ENCODE measurements at places on chromosomes 7 and 10. TPM values are rescaled to one million over a fixed set of nuclear protein-coding genes. Genes with fewer than 3 reads are reported as not detected.

The GTF2I gene
- total RNA-seq, result 381 TPM

The CRPPA gene
- 4.8 TPM for total RNA-seq

The KIF11 gene
- 70.8 TPM for total RNA-seq

The EFCAB10 gene
- 0.70 TPM for total RNA-seq

The ATP6V1F gene
- 144 TPM for total RNA-seq

DNA sequence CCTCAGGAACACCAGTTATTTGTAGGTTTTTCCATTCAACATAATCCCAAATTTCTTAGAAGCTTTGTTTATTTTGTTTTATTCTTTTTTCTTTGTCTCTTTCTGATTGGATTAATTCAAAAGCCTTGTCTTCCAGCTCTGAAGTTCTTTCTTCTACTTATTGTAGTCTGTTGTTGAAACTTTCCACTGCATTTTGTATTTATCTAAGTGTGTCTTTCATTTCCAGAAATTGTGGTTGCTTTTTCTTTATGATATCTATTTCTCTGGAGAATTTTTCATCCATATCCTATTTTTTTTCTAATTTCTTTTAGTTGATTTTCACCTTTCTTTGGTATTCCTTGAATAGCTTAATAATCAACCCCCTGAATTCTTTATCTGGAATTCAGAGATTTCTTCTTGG lies 58.5 kb downstream of the SLC18A2 start:
- no peak for DNase-seq

GRCh38 chr7:22806752-22807151 lies 15.9 kb downstream of the TOMM7 start:
- no peak for DNase-seq

DNA sequence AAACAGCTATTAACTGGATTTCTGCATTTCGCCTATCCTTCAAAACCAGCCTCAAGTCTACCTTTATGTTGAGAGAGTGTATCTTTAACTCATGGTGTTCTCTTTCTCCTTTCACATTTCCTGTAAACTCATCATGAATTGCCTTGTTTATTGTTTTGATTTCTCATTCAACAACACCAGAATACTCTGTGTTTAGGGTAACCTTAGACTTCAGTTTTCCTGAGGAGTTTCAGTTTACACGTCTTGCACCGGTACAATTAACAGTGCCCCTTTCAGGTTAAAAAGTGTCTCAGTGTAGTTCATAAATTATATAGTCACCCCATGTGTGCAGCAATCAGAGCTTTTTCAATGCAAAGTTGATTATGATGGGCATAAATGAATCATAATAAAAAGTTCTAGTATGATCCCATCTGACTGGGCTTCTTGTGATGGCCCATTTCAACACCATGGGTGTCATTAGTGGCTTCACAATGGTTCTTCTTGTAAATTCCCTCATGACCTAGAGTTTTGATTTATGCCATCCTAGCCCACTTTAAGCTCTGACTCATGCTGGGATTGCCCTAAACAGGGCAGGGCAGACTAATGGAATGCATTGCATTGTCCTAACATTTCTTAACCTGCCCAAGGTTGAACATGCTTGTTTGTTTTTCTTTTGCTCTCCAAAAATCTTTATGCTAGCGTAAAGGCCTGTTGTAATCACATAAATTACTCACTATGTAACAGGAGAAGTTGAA lies 22.0 kb downstream of the ITGB8 start:
- no peak for DNase-seq

DNA sequence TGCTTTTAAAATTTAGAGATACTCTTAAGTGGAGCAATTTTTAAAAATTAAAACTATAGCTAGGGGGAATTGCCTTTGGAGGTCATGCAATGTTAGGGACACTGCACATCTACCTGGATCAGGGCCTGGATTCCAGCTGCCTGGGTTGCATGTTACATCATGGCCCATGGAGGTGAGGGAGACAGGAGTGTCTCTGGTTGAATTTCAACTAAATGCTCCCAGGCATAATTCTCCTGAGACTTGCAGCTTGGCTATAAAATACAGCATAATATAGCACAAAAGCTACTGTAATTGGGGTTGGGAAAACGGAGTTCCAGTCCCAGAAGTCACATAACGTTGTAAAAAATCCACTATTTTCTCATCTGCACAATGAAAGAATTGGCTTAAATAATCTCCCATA lies 782.5 kb downstream of the LRMDA start:
- no peak for DNase-seq

DNA sequence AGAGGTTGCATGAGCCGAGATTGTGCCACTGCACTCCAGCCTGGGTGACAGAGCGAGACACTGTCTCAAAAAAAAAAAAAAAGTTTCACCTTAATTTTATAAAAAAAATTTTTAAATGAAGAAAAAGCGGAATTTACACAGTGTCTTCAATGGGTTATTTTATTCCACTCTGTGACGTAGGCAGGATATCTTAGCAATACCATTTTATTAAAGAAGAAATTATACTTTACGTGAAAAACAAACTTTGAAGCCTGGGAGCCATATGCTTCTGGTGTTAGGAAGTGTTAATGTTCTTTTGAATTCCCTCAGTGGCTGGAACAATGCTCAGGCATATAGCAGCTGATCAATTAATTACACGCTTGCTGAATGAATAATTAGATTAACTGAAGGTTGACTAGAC lies 77.7 kb downstream of the CLEC2L start:
- no peak for DNase-seq

- no peak for DNase-seq
These were observed 67.3 kb upstream of the UCN3 start for GRCh38 chr10:5297466-5297865.

GRCh38 chr10:19158358-19158757 lies 109.8 kb downstream of the MALRD1 start:
- DNase-seq, result no peak

- DNase-seq, result no peak
These were observed 194.7 kb downstream of the BUB3 start for GRCh38 chr10:123348691-123349572.

DNA sequence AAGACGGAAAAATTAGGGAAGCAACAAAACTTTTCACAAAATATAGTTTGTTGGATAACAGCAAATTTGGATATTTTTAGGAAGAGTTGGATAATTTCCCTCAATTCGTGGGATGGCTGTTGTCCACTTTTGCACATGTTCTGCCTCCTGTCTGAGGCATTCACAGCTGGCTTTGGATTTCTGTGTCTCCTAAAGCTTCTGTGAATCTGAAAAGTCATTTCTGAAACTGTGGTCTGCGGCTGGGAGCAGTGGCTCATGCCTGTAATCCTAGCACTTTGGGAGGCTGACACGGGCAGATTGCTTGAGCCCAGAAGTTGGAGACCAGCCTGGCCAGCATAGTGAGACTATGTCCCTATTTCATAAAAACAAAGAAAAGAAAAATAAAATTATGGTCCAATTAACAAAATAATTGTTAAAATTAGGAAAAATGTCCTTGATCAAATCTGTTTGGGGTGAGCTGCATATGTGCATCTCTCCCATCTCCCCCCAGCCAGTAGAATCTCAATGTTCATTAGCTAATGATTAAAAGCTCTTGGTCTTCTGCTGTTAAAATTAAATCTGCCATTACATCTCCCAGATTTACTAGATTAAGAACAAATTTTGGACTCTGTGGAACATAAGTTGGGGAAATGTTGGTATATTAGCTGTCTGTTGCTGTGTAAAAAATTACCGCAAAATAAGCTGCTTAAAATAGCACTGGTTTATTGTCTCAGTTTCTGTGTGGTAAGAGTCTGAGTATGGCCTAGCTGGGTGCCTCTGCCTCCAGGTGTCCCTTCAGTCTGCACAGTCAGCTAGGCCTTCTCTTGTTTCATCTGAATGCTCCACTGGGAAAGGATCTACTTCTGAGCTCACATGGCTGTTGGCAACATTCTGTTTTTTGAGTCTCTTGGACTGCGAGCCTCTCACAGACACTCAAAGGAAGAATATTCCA lies 332.0 kb upstream of the FZD1 start:
- DNase-seq, result no peak

GRCh38 chr10:118488710-118489497 lies 106.5 kb downstream of the PRLHR start:
- DNase-seq, result no peak

GRCh38 chr10:5545011-5545410 lies 20.2 kb downstream of the CALML3 start:
- DNase-seq, result no peak

DNA sequence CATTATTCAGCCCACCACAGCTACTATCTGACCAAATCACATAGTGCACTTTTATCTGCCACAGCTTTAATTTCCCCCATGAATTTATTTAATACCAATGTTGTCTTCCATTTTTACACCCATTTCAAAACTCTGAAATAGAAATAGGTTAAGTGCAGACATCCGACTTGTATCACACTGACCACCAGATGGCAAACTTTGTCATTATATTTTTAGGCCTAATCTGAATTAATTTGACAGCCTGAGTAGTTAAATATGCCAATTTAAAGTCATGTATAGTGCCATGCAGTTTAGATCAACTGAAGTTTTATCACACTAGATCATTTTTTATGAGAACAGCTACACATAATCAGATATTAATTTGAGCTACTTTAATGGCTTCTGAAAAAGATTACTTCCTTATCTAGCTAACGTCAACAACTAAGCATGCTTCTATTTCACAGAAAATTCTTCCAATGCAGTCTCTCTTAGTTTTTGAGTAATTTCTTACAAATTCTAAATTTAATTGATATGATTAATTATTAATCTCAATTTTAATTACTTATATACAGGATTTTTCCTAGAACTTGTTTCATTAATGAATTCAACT lies 566.4 kb downstream of the GFRA1 start:
- DNase-seq, result peak; percentile 4

GRCh38 chr7:75689246-75690099 lies 49.3 kb downstream of the HIP1 start:
- no peak for DNase-seq

GRCh38 chr10:31759124-31759798 lies 169.4 kb downstream of the ARHGAP12 start:
- DNase-seq, result peak; percentile 32

GRCh38 chr10:99711129-99711719 lies 20.7 kb downstream of the COX15 start:
- DNase-seq, result no peak

DNA sequence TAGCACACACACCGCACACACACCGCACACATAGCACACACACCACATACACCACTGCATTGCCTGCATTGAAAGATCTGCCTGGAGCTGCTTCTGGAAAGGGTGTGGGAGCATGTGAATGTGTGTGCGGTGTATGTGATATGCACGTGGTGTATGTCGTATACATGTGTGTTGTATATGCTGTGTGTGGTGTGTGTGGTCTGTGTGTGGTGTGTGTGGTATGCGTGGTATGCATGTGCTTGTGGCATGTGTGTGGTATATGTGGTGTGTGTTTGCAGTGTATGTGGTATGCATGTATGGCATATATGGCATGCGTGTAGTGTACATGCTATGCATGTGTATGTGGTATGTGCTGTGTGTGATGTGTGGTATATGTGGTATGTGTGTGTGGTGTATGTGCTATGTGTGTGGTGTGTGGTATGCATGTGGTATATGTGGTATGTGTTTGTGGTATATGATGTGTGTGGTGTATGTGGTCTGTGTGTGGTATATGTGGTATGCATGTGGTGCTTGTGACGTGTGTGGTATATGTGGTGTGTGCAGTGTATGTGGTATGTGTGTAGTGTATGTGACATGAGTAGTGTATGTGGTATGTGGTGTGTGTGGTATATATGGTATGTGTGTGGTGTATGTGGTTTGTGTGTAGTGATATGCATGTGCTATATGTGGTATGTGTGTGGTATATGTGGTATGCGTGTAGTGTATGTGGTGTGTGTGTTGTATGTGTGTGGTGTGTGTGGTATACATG lies 176.2 kb downstream of the WDR37 start:
- DNase-seq, result no peak

DNA sequence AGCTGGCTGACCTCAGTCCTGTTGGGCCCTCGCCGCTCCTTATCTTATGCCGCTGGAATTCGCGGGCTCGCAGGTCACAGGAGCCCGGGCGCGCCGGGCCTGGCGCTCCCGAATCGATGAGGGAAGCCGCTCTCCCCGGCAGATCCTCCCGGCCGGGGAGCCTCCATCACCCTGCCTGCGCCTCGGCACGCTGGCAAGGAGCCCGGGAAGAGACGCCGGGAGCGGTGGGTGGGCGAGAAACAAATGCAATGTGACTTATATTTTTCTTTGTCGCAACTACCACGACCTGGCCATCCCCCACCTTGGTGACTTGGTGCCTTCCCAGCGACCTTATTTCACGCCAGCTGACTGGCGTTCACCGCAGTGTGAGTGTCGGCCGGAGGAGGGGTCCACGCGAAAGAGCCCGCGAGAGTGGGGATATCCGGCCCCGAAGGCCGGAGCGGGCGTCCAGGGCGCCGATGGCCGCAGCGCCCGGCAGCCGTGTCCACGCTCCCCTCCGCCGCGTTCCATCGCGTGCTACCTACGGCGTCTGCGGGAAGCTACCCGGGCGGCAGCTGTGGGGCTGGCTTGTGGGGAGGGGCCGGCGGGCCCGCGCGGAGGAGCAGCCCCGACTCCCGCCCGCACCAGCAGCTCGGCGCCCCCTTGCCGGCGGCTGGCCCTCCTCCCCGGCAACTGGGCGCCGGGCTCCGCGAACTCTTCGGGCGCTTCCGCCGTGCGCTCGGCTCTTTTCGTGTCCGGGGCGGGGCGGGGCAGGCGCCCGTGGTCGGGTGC lies 494 bp upstream of the BMPR1A start:
- DNase-seq, result peak; percentile 52

DNA sequence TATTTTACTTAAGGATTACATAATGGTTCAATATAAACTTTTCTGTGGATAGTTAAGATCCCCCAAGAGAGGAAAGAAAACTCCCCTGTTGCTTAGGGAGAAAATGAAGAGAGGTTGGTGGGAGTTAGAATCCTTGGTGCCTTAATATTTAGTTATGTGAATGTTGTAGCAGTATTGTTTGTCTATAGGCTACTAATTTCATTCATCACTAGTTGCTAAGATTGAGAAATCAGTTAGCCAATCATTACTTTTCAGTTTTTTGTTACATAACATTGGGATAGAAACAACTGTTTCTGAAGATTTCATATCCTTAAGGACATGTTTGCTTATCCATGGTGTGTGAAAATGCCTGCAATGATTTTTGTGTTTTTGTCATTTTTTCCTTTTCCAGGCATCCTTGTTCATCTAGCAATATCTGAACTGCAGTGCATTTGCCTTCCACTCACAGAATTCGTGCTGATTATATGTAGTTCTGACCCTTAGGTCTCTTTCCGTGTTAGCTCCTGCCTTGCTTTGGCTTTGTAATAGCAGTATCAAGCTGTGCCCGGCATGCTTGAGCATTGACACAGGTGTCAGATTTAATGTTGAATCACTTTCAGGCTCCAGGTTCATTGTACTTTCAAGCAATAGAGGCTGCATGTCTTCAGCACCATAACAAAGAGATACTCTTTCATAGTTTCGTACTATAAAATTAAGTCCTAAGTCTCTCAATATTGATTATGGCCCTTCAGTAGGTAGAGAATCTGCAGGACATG lies 85.0 kb downstream of the PODXL start:
- no peak for DNase-seq

- no peak for DNase-seq
These were observed 17.6 kb upstream of the SCIN start for GRCh38 chr7:12552876-12553275.

DNA sequence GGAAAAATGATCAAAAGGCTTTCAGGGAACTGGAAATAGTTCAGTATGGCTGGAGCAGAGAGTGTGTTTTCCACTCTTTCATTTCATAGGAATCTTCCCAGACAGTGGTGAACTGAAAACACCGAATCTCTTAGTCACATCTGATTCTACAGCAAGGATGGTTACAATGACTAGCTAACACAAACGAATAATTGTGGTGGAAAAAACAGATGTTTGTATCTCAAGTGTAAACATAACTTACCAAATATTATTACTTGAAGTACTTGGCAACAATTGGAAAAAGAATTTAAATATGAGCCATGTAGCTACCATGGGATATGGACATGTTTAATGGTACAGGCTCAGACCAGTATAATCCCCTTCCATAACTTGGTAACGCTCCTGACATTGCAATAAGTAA lies 21.1 kb upstream of the BPGM start:
- DNase-seq, result no peak

All from neural crest cell (in vitro differentiated cells).